CD4-positive, alpha-beta T cell treated with Interleukin-6 at 100 ng/mL for 8 hours (primary cell): ENCODE measurements at places on chromosomes 16 and 17.

DNA sequence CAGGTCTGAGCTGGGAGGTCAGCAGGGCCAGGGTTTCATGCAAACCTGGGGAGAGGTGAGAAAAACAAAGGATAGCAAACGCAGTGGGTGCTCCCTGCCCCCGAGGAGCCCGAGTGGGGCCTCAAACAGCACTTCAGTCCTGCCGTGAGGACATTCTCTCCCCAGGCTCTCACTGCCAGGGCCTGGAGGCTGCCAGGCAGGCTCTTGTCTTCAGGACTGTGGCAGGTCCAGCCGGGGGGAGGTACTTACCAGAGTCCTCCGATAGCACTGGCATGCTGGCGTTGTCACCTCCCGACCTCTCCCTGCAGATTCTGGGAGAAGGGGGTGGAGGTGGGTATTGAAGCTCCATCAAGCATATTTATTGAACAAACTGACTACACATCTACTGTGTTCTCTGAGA is 1.3 kb downstream of the MPP3 start:
- no peak for DNase-seq

- DNase-seq = no peak
Measured at GRCh38 chr17:2187758-2188157, 115.8 kb downstream of the SMG6 start.

GRCh38 chr17:13953841-13954240 is 115.5 kb upstream of the COX10 start:
- DNase-seq = no peak

GRCh38 chr16:17354141-17354601 is 116.6 kb downstream of the XYLT1 start:
- DNase-seq = no peak

DNA sequence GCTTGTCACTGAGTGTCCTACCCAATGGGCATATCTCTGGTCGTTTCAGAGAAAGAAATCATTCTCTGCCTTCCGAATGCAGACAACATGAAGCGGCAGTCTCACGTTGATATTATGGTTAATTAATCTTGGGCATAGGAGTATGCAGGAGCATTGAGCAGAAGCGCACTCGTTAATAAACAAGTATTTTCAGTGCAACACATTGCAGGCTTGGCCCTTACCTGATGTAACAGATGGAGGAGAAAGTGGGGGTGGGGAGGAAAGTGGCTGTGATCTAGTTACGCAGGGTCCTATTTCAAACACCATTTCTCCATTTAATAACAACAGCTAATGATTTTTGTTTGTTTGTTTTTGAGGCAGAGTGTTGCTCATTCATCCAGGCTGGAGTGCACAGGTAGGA is 414.0 kb upstream of the RBFOX1 start:
- no peak for DNase-seq

- DNase-seq = no peak
Measured at GRCh38 chr17:35255316-35255715, 12.4 kb downstream of the SLFN5 start.

DNA sequence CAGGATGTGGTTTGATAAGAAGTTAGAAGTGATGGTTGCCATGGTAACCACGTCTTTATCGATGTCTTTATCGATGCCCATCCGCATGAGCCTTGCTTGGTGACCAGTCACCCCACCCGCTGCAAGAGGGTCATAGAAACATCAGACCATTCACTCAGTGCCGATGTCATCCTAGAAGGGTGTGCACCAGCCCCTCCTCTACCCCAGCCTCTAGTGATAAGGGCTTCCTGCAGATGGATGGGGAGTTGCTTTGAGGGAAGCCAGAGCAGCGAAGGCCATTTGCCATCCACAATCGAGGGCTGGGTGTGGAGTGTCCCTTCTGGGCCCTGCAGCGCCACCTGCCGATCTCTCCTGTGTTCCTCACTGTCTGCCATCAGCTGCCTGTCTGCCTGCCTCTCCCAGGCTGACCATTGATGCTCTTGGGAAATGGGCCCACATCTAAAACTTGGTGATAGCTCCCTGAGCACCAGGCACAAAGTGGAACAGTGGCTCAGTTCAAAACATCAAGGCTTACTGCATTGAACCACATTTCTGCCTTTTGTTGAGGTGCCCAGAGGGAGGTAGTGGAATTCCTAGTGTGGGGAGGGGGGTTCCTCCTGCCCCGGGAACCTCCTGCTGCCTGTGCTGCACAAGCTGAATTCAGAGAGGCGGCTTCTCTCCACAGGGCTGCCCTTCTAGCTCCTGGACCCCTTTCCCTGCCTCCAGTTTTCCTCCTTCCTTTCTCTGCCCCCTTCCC is 8.9 kb downstream of the CALB2 start:
- DNase-seq = no peak
